Ovary (tissue), 10 donors: ENCODE measurements at places on chromosomes 12 and 14. TPM values are rescaled to one million over a fixed set of nuclear protein-coding genes. Genes with fewer than 3 reads are reported as not detected.

- no peak overlapping the region for H3K4me3 ChIP-seq
- H3K27ac ChIP-seq, result no peak overlapping the region
- H3K36me3 ChIP-seq, result no peaks in the 10 kb centered on the region
- peaks cover 4% of the 10 kb centered on the region for H3K4me1 ChIP-seq
Measured at GRCh38 chr12:51240971-51241370, 2.3 kb downstream of the DAZAP2 start.

DNA sequence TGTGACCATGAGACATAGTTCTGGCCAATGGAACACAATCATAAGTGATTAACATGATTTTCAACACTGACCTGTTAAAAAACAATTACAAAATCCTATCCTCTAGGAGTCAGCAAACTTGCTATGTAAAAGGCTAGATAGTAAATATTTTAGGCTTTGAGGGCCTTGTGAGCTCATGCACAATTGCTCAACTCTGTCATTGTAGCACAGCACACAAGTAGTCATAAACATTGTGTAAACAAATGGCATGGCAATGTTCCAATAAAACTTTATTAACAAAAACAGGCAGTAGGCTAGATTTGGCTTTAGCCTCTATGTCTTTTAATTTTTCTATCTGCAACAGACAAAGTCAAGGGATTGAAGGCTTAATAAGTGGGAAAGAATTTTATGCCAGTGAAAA, 350.7 kb downstream of the C12orf50 start:
- H3K27me3 ChIP-seq, result no peaks in the 10 kb centered on the region
- H3K27ac ChIP-seq, result no peak overlapping the region
- DNase-seq, result no peak
- no peaks in the 10 kb centered on the region for H3K36me3 ChIP-seq

Gene B4GALNT1
- polyA plus RNA-seq, result 1.3 TPM

DNA sequence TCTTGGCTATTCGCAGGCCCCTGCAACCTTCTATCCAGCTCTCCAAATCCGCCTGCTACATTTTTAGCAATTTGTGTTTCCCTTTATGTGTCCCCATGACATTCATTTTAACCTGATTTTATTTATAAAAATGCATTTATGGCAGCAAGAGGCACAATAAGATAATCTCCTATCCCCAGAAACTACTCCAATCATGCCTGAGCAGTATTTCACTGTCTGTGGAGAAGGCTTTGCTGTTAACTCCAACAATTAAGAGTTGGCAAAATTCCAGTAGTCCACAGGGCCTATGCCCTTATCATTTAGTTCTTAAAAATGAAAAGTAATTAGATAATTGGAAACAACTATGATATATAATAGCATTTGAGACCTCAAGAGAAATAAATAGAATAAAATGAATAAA, 462.4 kb downstream of the TRHDE start:
- no peak for DNase-seq
- no peaks in the 10 kb centered on the region for H3K27me3 ChIP-seq
- H3K27ac ChIP-seq, result no peak overlapping the region
- no peaks in the 10 kb centered on the region for H3K36me3 ChIP-seq

Gene SRRM4
- 0.02 TPM for polyA plus RNA-seq

DNA sequence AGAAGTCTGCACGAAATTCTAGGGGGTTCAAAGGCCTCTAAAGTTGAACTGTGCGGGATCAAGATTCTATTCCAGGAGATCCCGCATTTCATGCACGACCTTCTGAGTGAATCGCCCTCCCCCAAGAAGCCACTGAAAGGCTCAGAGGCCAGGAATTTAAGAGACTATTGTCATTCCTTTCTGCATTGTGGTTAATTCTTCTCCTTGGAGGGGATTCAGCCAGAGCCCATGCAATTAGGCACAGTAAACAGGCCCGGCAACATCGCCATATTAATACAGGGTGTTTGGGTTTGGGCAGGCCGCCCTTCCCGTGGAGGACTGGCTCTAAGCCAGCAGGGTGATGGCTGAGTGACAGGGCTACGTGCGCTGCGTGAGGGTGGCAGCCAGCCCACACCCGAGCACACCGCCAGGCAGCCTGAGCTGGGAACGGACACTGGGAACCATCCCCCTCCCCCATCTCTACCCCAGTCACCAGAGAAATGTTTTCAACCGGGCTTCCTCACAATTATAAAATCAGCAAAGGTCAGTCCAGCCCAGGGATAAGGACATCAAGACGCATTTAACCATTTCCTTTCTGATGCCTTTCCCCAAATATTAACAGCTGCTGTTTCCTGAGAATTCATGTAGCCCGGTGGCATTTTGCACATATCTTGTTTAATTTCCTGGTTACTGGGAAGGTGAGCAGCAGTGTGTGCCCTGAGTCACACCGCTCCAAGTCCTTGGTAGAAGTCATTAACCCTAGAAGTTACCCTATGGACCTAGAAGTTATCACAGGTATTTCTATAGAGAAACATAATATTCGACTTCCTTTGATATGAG, 12.5 kb downstream of the EGLN3 start:
- no peak overlapping the region for H3K27ac ChIP-seq
- peaks cover 5% of the 10 kb centered on the region for H3K4me1 ChIP-seq
- no peaks in the 10 kb centered on the region for H3K36me3 ChIP-seq
- H3K27me3 ChIP-seq, result no peaks in the 10 kb centered on the region

Gene KRT82
- not detected for polyA plus RNA-seq

DNA sequence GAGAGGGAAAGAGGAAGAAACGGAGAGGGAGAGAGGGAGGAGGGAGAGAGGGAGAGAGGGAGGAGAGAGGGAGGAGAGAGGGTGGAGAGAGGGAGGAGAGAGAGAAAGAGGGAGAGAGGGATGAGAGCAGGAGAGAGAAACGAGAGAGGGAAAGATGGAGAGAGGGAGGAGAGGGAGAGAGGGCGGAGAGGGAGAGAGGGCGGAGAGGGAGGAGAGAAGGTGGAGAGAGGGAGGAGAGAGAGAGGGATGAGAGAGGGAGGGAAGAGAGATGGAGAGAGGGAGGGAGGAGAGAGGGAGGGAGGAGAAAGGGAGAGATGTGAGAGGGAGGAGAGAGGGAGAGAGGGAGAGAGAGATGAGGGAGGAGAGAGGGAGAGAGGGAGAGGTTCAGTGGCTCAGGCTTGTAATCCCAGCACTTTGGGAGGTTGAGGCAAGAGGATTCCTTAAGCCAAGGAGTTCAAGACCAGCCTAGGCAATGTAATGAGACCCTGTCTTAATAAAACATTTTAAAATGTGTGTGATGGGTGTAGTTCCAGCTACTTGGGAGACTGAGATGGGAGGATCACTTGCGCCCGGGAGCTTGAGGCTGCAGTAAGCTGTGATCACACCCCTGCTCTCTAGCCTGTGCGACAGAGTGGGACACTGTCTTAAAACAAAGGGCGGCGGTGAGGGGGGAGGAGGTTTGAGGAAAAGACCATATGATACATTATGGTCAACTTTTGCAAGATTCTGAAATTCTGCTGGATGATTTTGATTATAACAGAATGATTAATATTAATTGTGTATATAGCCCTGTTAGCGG, 21.3 kb upstream of the SNRPF start:
- H3K27me3 ChIP-seq, result no peaks in the 10 kb centered on the region
- DNase-seq, result no peak
- H3K4me3 ChIP-seq, result no peak overlapping the region
- H3K27ac ChIP-seq, result no peak overlapping the region

DNA sequence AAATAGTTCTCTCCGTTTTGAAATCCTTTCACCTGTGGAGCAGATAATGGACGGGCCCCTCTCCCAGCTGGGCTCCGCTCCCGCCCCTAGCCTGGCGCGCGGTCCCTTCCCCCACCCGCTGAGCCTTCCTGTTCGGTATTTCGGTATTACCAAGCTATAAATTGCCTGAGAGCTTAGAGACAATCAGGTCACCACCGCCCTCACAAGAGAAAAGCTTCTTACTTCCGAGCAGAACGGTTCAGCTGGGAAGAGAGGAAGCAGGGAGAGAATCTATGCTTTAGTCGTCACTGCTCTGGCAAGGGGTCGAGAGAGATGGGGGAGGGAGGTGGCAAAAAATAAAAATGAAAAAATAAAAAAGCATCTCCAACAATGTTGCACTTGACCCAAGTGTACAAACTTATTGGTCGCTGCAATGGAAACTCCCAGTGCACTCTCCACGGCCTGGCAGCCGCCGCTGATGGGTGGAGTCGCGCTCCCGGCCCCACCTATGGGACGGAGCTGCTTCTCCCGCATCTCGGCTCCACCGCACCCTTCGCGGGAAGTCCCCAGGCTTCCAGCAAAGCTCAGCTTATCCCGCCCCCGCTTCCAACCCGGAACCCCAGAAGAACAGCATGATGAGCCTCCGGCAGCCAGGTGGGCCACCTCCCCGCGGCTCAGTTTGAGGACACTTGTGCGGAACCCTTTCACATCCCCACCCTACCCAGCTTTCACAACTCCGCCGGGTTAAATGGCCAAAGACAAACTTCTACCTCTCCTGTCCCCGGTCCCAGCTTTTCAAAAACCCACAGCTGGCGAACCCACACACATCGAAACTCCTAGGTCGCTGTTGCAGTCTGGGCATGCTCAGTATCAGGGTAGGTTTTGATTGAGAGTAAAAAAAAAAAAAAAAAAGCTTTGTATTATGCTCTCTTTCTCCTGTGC, 832 bp upstream of the SYT1 start:
- peak; percentile 64 for DNase-seq
- H3K4me1 ChIP-seq, result no peaks in the 10 kb centered on the region
- no peaks in the 10 kb centered on the region for H3K36me3 ChIP-seq
- H3K4me3 ChIP-seq, result peak overlapping the region; percentile 60
- no peaks in the 10 kb centered on the region for H3K27me3 ChIP-seq
